ENCODE measurements at places on chromosomes 11 and 22. TPM values are rescaled to one million over a fixed set of nuclear protein-coding genes. Genes with fewer than 3 reads are reported as not detected.

DNA sequence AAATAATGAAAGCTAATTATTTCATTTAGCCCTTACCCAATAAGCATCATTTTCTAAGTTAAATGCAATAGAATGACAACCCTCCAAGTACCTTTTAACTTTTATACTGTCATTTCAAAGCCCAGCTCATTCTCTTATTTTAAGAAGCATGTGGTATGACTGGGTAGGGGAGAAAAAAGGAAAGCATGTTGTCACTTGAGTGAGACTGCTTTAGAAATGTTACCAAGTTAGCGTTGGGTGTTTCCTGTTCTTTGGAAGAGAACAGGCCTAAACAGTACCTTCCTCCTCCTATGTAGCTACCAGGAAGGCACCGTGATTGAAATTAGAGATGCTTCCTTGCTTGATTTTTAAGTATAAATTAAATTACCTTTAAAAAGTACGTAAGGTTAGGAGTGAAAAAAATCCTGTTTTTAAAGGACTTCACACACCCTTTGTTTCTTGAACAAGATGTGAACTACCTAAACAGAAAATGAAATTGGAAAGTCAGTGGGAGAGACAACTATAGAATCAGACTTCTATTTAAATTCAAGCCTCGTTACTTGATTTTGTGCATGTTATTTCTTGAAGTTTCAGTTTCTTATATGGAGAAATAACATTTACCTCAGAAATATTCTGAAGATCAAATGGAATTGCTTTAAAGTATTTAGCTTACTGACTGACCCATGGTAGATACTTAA is 741 bp upstream of the CNTF start:
- DNase-seq: no peak

GRCh38 chr22:33544707-33545106 is 375.6 kb downstream of the LARGE1 start:
- no peak for DNase-seq

The GGT5 gene
- total RNA-seq: not detected

DNA sequence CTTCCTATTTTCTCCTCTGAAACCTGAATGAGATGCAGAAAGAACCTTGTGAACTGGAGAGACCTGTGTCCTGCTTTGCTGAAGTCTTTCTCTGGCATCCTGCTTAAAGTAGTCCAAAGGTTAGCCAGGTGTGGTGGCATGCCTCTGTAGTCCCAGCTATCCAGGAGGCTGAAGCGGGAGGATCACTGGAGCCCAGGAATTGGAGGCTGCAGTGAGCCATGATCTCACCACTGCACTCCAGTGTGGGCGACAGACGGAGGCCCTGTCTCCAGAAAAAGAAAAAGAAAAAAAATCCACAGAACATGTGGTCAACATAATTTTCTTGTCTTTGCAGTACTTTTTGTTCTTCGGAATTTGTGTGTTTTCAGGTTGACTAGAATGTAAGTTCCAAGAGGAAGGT is 2.3 kb upstream of the KREMEN1 start:
- DNase-seq: no peak

DNA sequence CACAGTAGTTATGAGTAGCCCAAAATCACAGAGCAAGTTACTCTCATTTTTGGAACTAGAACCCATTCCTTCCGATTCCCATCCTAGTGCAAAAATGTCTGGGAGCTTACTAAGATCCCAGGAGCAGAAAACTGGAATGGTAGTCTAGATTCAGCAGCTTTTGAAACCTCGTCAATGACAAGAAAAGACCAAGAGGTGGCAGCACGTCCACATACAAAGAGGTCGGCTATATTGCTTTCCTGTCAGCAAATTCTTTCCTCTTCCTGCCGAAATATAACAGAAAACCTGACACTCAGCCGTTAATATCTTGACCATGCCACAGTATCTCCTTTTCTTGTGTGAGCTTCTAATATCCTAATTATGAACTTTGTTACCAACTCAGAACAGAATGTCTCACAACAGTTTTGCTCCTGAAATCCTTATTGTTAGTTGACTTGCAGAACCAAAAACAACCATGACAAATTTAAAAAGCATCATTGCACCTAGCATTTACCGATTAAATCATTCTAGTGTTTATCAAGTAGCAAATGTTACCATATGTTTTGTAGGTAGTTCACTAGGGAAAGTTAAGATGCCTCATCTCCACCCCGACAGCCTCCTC is 92.8 kb upstream of the OR9G4 start:
- DNase-seq: no peak

DNA sequence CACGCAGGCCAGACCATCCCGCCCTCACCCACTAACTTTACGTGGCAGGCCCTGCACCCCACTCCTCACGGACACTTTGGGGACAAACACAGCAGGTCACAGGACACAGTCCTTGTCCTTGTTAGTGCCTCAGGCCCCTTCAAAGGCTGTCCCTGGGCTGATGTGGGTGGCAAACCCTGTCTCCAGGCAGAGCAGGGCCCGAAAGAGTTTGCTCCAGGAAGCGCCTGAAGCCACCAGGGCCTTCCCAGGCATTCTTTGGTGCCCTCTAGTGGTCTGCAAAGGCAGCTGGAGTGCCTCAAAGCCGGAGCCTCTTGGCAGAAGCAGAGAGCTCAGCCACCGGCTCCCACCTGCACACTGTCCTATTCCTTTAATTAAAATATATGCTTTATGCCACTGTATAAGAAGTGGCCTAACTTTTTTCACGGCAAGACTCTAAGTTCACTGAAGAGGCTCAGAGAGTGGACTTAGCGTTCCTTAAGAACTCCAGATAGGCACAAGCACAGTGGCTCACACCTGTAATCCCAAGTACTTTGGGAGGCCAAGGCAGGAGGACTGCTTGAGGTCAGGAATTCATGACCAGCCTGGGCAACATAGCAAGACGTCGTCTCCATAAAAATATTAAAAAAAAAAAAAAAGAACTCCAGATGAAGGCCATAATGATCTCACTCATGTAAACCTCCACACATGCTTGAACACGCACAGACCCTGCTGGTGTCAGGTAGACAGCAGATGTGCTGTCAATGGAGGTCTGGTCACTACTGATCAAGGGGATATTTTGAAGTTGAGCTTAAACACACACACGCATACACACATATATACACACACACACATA is 11.1 kb downstream of the TXN2 start:
- peak; percentile 72 for DNase-seq

The SCGB1A1 gene
- not detected for total RNA-seq

- DNase-seq: no peak
These were observed 114.7 kb downstream of the CRYBB2 start for GRCh38 chr22:25334162-25334490.

DNA sequence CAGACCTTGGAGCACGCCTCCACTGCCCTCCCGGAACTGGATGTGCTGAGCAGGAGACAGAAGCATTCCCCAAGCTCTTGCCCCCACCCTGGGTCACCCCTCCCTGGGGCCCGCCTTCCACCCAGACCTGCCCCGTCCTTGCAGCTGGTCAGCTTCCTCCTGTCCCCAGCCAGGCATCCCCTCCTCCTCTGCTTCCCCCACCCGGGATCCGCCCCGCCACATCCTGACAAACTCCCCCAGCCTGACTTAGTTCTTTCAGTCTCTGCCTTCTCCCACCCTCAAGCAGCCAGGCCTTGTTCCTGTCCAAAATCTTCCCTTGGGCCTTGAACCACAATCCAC is 1.1 kb upstream of the PLXNB2 start:
- DNase-seq: no peak

GRCh38 chr22:26974914-26975803 is 317.8 kb downstream of the MIAT start:
- no peak for DNase-seq

The MPPED2 gene
- total RNA-seq: 0.42 TPM

DNA sequence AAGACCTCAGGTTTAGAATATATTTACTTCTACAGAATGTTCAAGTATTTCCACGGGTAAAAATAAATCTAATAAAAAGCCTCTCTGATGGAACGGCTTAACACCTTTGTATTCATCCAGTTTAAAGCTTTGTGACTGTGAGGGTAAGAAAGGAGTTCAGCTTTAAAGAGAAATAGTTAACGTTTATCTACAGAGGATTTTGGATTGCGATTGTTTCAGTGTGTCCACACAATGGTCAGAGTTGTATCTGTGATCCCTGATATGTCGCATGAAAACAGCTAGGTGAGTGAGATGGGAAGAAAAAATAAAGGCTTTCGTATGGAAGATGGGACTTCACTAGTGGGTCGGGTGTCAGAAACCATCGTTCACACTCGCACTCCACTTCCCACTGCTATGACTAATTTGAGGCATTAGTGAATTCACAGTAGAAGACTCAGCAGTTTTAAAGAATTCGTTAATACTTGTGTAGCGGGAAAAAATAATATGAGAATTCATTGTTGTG is 1.6 kb downstream of the APLP2 start:
- DNase-seq: no peak

The RHOD gene
- total RNA-seq: not detected

Data from T-helper 17 cell (primary cell).